ENCODE measurements at places on chromosomes 6 and 20.

- peak; percentile 31 for DNase-seq
Observed at GRCh38 chr6:151257985-151258445, 18.2 kb downstream of the AKAP12 start.

GRCh38 chr6:12836009-12836408, 119.4 kb downstream of the PHACTR1 start:
- DNase-seq = no peak

- no peak for DNase-seq
Observed at GRCh38 chr6:113888956-113889630, 31.9 kb downstream of the MARCKS start.

- DNase-seq = peak; percentile 74
Observed at GRCh38 chr6:1917626-1918371, 308.1 kb downstream of the FOXC1 start.

GRCh38 chr6:8499540-8499939, 64.2 kb upstream of the SLC35B3 start:
- DNase-seq = no peak

GRCh38 chr6:130966344-130966980, 96.6 kb downstream of the EPB41L2 start:
- no peak for DNase-seq

GRCh38 chr6:85372188-85372914, 77.5 kb upstream of the NT5E start:
- DNase-seq = no peak

- no peak for DNase-seq
Observed at GRCh38 chr6:14083751-14084150, 33.8 kb upstream of the CD83 start.

DNA sequence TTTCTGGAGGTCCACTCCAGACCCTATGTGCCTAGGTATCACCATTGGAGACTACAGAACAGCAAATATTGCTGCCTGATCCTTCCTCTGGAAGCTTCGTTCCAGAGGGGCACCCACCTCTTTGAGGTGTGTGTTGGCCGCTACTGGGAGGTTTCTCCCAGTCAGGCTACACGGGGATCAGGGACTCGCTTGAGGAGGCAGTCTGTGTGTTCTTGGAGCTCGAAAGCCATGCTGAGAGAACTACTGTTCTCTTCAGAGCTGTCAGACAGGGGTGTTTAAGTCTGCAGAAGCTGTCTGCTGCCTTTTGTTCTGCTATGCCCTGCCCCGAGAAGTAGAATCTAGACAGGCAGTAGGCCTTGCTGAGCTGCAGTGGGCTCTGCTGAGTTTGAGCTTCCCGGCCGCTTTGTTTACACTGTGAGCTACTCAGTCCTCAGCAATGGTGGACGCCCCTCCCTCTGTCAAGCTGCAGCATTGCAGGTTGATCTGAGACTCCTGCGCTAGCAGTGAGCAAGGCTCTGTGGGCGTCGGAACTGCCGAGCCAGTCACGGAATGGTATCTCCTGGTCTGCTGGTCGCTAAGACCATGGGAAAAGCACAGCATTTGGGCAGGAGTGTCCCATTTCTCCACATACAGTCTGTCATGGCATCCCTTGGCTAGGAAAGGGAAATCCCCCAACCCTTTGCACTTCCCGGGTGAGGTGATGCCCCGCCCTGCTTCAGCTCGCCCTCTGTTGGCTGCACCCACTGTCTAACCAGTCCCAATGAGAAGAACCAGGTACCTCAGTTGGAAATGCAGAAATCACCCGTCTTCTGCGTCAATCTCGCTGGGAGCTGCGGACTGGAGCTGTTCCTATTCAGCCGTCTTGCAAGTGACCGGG, 32.5 kb upstream of the ASCC3 start:
- DNase-seq = no peak

GRCh38 chr20:4637081-4637797, 84.5 kb upstream of the PRND start:
- DNase-seq = no peak

GRCh38 chr6:38180586-38180985, 361.1 kb downstream of the ZFAND3 start:
- no peak for DNase-seq

DNA sequence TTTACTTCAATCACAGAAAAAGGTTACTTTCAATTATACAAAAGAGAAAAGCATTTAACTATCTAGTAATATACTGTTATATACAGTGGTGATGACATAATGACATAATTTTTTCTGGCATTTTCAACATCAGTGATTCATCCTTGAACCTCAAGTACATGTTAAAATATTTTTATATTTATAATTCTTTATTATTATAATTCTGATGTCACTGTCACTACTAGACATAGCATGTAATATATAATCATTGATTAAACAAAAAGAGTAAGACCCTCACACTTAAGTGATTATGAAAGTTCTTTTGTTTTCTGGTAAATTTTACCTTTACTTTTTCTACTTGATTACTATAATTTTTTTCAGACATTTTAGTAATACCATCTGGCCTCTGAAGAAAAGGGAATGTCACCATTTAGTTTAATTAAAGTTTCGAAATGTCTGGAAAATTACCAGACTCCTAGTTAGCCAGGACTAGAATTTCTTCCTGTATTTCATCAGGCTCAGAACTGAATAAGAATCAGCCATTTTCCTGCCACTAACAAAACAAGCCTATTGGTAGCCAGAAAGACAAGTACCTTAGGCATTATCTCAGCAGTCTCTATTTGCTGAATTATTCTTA, 71.5 kb downstream of the FILIP1 start:
- no peak for DNase-seq

GRCh38 chr20:58436868-58437645, 48.0 kb downstream of the VAPB start:
- DNase-seq = no peak

DNA sequence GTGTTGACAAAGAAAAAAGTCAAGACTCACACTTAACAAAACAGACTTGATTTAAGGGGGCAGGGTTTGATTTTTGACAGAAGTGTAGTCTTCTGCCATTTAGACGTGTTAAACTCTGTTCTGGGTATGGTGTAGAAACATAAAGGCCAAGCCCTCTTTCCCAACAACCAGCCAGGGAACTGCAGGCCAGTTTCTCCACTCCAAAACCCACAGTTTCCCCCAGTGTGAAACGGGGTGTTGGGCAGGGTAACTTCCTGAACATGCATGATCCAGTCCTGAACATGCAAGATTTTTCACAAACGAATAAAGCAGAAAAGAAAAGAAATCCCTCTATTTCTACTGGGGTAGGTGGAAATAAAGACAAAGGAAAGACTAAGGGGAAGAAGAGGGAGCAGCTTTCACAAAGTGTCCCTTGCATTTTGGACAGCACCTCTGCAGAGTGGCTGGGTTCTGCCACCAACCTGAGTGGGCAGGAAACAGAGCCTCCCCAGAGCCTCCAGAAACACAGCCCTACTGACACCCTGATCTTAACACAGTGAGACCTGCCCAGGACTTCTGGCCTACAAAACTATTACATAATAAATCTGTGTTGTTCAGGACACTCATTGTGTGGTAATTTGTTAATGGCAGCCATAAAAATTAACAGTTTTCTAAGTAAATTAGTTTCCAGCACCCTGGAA, 7.5 kb downstream of the APMAP start:
- no peak for DNase-seq

GRCh38 chr6:6997263-6998193, 110.2 kb upstream of the RREB1 start:
- no peak for DNase-seq

Data from hepatic stellate cell (primary cell).